Mesothelial cell of epicardium (in vitro differentiated cells): ENCODE measurements at places on chromosomes 6 and 20. TPM values are rescaled to one million over a fixed set of nuclear protein-coding genes. Genes with fewer than 3 reads are reported as not detected.

ETV7 gene
- 0.38 to 0.47 TPM (median 0.45 TPM) in 3 replicates for total RNA-seq

COL10A1 gene
- not detected in 3 replicates for total RNA-seq

TTLL9 gene
- total RNA-seq: 0.52 to 0.86 TPM (median 0.67 TPM) in 3 replicates

FAM83B gene
- 12.2 to 14.0 TPM (median 12.6 TPM) in 3 replicates for total RNA-seq

AVP gene
- total RNA-seq: not detected in 3 replicates

DNA sequence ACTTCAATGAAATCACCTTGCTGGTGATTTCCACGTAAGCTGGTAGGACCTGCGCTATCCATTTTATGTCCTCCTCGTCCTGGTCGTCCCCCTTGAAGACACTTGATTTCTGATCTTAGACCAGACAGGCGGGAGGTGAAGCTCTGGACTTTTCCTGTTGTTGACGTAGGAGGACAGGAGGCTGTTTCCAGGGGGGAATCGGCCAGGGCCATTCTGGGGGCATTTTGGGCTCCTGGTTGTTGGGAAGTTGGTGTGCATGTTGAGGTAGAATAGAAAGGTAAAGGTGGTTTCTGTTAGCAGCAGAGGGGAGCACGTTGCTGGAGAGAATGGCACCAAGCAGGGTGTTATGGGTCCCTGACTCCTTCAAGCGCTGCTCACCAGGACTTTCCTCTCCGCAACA, 56.0 kb downstream of the GMPR start:
- no peak for DNase-seq

GRCh38 chr20:59421089-59421488, 120.7 kb downstream of the EDN3 start:
- no peak for DNase-seq

DNA sequence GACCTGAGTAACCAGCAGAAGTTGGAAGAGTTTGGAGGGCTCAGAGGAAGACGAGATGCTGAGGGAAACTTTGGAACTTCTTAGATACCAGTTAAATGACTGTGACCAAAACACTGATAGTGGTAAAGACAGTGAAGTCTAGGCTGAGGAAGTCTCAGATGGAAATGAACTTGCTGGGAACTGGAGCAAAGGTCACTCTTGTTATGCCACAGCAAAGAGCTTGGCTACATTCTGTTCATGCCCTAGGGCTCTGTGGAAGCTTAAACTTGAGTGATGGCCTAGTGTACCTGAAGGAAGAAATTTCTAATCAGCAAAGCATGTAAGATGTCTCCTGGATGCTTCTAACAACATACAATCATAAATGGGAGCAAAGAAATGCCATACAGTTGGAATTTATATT, 24.7 kb downstream of the WDR27 start:
- DNase-seq: no peak

GRCh38 chr6:109458774-109459531, 3.4 kb upstream of the MICAL1 start:
- no peak for DNase-seq

- DNase-seq: no peak
Observed at GRCh38 chr6:158512809-158513208, 47.1 kb upstream of the TMEM181 start.

- no peak for DNase-seq
Observed at GRCh38 chr20:4216866-4217265, 201.5 kb upstream of the RNF24 start.

GRCh38 chr6:11528996-11529395, 8.6 kb upstream of the TMEM170B start:
- DNase-seq: no peak

DNA sequence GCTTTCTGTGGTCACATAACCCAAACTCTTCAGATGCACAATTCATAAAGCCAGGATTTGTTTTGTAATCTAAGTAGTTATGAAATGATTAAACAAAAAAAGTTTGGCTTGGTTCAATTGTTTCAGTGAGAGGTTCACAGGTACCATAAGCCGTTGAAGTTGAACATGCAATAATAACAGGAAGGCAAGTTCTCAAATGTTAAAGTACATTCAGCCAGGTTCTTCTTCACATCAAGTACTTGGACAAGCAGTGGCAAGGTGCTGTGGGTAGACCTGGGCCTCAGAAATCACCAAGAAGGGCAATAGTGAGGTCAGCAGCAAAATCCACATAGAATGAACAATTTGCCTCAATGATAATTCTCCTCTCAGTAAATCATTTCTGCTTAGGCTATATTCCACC, 175.5 kb downstream of the EPM2A start:
- DNase-seq: no peak
